RCC 7860 (cell line): ENCODE measurements at places on chromosomes 6 and 20.

DNA sequence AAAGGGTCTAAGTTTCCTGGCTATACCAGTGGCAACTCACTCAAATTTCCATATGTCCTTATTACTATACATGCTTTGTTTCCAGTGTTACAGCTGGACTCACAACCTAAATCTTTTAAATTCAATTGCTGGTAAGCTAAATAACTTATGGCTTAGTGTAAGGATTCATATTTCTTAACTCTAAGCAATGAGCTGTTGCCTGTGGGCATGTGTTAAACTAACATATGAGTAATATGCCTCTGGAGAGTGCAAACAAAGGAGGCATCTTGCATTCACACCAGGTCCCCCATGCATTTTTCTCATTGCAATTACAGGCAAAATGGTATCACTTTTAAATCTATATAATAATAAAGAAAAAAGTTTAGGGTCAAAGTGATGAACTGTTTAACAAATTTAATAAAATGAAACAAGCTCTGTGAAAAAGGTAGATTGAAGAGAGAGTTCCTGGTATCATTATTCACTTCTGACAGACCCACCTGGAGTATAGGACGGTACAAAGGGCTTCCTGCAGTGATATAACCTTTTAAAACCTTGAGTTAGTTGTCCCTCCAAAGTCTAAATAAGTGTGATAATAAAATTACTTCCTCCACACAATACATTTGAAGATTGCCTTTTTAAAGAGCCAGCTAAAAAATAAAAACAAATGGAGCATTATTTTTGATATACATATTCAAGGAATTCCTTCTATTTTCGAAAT lies 57.6 kb upstream of the HMGCLL1 start:
- DNase-seq, result no peak

- DNase-seq, result no peak
These were observed 311.1 kb upstream of the TCF21 start for GRCh38 chr6:133577851-133578250.

DNA sequence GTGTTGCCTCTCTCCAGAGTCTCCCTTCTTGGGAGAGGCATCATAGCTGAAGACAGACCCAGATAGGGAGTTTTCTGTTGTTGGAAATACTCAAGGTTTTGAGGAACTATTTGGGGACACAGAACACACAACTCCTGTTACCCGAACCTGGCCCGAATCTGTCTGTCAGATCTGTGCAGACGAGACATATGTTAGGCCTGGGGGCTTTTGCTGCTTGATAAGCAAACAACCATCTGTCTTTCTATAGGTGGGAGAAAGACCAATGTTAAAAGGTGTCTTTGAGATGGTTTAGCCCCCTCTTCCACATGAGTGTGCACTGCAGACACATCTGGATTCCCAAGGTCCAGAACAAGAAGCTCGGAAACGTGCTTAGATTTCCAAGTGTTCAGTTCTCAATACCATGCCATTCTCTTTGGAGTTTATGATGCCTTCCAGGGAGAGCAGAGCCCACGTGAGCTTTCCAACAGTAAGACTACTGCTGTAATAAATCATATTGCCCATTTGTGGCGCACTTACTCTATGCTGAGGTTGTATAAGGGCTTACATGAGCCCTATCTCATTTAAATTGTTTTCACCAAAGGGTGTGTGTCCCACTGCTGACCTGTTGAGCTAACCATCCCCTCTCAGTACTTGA lies 3.8 kb upstream of the STX16 start:
- DNase-seq, result no peak

- DNase-seq, result no peak
These were observed 58.2 kb downstream of the IRF4 start for GRCh38 chr6:449486-450419.

DNA sequence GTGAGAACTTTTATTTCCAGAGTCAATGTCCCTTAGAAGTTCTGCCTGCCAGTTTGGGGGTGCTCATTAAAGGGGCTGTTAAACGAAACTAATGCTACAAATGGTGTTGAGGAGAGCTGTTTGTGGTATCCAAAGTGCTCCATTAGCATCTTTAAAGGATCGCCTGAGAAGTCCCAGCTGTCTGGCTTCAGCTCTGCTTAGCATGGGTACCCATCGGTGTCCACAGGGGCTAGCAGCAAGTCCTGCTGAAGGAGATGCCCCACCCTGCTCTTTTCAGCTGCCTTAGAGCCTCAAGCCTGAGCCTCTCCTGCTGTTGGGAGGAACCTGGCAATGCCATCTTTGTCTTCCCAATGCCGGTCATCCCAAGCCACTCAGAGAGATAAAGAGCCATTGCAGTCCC lies 111.1 kb downstream of the FOXO3 start:
- DNase-seq, result no peak

DNA sequence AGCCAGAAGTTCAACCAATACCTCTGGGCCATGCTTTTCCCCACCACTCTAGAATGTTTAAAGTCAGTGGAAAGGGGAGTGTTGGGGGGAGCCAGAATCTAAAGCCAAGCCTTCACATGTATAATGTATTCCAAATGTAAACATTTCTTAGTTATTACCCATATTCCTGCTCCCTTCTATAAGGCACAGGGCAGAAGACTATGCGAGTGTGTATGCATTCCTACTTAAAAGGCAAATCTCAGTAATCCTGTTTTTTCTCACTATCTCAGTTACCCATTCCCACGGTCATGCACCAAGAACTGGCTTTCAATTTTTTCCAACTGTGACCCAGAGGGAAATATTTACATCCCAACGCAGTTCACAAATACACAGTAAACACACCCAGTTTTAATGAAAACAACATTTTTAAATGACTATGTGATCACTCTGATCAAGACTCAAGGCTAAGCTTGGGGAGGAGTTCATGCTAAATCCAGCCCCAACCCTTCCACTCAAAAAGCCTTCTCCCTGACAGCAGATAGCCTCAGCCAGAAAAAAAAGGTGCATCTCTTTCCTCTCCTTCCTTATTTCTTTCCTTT lies 57.5 kb downstream of the EPB41L2 start:
- DNase-seq, result no peak

- DNase-seq, result no peak
These were observed 43.0 kb downstream of the FRK start for GRCh38 chr6:116017546-116018295.

DNA sequence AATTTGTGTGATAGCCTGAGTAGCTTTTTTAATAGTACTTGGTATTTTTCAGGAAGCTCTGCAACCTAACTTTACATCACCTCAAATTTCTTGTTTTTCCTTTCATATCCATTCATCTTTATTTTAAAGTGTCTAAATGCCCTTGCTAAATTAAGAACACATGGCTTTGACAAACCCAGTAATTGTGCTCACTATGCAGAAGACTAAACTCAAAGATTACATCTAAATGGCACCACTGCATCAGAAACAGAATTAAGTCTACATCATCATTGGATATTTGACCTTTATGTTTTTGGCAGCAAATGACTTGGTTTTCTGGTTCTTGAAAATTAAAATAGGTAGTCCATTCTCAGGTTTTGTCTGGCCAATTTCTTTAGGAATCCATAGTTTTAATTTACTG lies 69.6 kb upstream of the HDGFL1 start:
- no peak for DNase-seq

DNA sequence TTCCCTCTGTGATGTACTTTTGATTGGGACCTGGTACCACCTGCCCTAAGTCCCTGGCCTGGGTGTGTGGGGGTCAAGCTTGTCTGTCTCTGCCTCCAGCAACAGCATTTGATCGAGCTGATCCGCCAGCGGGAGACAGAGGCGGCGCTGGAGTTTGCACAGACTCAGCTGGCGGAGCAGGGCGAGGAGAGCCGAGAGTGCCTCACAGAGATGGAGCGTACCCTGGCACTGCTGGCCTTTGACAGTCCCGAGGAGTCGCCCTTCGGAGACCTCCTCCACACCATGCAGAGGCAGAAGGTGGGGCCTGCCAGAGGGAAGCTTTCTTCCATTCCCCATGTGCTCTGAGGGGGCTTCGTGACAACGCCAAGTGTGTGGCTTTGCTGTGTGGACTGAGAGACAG lies 5.4 kb downstream of the GID8 start:
- DNase-seq, result no peak

DNA sequence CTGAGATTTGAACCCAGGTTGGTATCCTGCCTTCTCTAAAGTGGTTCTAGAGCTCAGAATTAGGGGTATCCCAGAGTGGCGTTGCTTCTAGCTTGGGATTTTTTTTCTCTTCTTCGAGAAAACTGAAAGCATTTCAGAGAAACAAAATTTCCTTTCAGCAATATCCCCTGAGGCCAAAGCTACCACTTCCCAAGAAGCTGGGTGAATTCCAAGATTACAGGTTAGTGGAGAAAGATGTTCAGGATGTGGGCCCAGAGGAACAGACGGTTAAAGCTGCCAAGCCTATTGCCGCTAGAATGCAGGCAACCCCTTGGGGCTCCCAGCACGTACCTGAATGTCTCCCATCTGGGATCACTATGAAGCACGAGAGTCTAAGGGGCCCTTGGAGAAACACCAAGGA lies 134.1 kb downstream of the FOXO3 start:
- no peak for DNase-seq

DNA sequence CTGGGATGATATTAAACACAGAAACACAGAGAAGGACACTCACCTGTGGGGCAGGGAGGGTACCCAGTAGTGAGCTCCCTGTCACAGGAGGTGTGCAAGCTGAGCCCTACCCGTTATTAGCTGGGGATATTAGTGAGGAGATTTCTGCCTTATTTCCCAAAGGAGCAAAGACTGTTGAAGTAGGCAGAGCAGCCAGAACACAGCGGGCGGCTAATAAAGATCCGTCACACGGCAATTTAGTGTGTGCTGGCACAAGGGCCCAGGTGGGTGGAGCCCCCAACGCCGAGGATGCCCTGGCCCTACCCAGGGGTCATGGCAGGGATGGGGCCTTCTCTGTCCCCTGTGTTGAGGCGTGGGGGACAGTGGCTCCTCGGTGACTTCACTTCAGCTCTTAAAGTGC lies 8.3 kb downstream of the VSTM2L start:
- no peak for DNase-seq

GRCh38 chr6:39128106-39128505 lies 13.1 kb upstream of the SAYSD1 start:
- DNase-seq, result no peak

DNA sequence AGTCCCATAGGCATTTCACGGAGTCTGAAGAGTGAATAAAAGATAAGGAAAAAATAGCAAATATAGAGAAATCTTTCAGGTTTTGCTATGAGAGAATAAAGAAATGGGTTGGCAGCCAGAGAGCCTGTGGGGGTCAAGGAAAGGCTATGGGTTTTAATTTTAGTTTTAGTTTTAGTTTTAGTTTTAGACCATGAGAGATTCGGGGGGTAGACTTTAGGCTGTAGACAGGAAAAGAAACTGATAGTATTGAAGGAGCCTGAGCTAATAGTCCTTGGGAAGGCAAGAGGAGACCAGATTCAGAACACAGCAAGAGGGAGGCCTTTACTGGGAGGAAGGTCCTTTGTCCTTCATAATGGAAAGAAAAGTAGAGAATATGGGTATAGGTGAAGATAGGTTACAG lies 19.3 kb downstream of the DOP1A start:
- no peak for DNase-seq

- no peak for DNase-seq
These were observed 168.2 kb downstream of the SMOC2 start for GRCh38 chr6:168609026-168609685.

DNA sequence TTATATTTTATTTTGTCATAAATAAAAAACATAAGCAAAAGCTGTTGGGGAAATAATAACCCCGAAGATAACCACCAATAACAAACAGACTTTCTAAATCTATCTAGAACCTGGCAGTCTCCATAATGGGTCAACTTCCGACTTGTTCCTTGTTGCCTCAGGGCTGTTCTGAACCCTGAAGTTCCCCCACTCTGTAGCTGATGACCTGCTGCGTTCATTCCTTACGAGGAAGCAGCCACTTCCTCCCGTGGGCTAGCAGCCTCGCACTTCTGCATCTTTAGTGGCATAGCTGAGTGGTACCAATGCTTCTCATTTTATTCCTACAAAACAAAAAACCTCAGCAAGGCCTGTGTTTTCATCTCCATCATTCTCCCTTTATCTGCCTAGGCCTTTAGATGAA lies 103.0 kb downstream of the PLEKHG1 start:
- DNase-seq, result no peak

DNA sequence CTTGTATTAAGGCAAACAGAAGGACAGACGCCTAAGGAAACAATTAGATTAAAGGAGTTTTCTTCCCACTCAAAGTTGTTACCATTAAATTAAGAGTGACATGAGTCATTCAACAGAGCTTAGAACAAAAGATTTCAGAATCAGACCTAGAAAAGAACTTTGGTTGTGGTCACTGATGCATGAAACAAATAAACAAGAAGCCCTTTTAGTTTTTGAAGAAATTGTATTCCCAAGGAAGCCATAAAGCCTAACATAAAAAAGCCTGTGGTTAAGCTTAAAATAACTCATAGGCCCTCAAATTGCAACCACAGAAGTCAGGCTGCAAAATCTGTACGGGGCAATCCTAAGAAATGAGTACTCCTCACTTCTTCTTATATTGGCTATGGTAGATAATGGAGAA lies 17.9 kb upstream of the TRIM26 start:
- DNase-seq, result no peak

- no peak for DNase-seq
These were observed 75.1 kb downstream of the ARID1B start for GRCh38 chr6:156852147-156852857.

GRCh38 chr6:156889469-156889868 lies 112.3 kb downstream of the ARID1B start:
- no peak for DNase-seq

GRCh38 chr6:22222469-22222868 lies 74.4 kb downstream of the PRL start:
- DNase-seq, result no peak

- DNase-seq, result no peak
These were observed 34.5 kb downstream of the RIOK1 start for GRCh38 chr6:7424058-7424457.

GRCh38 chr6:163351013-163351412 lies 63.5 kb upstream of the QKI start:
- no peak for DNase-seq

- DNase-seq, result no peak
These were observed 283.0 kb downstream of the SMOC2 start for GRCh38 chr6:168724033-168724432.

- no peak for DNase-seq
These were observed 37.6 kb upstream of the PLCB1 start for GRCh38 chr20:8094415-8094818.

DNA sequence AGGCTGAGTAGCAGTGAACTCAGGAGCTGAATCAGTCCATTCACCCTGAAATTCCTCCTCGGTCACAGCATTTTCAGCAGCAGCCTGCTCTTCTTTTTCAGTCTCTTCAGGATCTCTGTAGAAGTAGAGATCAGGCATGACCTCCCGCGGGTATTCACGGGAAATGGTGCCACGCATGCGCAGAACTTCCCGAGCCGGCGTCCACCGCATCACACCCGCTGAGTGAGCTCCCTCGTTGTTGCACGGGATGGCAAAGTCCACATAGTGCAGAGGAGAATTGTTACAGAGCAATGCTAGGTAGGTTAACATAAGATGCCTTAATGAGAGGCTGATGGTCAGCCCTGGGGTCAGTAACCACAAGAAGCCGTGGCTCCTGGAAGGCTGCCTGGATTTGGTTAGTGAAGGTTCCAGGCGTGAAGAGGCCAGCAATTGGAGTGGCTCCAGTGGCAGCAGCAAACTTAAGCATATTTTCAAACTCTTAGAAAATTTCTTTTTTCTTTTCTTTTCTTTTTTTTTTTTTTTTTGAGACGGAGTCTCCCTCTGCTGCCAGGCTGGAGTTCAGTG lies 113.5 kb upstream of the HDAC2 start:
- DNase-seq, result no peak
